ENCODE measurements at places on chromosomes 4 and X. TPM values are rescaled to one million over a fixed set of nuclear protein-coding genes. Genes with fewer than 3 reads are reported as not detected.

The TRIM60 gene
- not detected for total RNA-seq

The ZNF711 gene
- 53.1 TPM for total RNA-seq

The SPATA18 gene
- 5.9 TPM for total RNA-seq

The HTR2C gene
- 34.9 TPM for total RNA-seq

The TCP11X2 gene
- total RNA-seq = 0.39 TPM

The RHOXF1 gene
- 0.50 TPM for total RNA-seq

The NDNF gene
- 60.1 TPM for total RNA-seq

Data from spinal cord (tissue), 10 donors.